ENCODE measurements at places on chromosomes 3 and 15.

DNA sequence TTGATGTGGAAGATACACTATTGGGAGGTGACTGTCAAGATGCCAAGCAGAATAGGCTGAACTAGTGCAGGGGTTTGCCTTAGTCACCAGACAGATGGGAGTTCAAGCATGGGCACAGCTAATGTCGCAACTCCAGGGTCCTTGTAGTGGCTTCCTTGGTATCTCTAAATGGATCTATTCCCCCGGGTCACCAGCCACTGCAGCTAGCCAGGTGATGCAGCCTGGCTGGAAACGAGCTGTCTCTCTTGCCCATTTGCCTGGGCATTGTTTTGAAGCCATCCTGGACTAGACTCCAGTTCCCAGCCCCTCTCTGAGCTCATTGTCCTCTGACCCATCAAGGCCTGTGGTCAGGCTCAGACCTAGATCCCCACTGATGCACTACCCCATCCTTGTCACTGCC, 8.4 kb upstream of the CPEB1 start:
- no peak for DNase-seq

GRCh38 chr15:84879088-84879780, 5.2 kb upstream of the SLC28A1 start:
- no peak for DNase-seq

DNA sequence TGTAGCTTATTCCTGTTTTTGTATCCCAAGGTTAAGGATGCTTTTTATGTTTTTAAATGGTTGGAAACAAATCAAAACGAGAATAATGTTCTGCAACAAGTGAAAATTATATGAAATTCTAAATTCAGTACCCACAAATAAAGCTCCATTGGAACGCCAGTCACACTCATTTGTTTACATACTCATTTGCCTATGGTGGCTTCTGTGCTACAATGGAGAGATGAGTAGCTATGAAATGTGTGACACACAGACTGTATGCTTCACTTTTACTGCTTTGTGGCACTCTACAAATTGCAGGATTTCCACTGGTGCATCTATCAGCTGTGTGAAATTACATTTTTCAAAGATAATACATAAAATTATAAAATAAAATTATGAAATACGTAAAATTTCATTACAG, 112.2 kb upstream of the TSPAN3 start:
- no peak for DNase-seq

DNA sequence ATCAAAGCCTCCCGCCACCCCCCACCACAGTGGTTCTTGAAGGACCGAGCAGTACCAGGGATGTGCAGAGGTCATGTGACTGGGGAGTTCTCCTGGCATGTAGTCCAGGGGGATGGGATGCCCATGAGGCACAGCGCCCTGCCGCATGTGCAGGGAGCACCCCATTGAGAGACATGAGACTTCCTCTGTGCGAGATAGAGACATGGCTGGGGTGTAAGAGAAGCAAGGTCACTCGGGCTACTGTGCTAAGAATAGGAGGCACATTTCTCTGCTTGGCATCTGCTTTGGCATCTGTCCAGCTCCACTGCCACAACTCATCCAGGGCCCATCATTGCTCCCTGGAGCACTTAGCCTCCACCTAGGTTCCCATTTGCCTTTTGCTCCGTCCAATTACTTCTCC, 2.4 kb upstream of the CYP1A1 start:
- DNase-seq = no peak

DNA sequence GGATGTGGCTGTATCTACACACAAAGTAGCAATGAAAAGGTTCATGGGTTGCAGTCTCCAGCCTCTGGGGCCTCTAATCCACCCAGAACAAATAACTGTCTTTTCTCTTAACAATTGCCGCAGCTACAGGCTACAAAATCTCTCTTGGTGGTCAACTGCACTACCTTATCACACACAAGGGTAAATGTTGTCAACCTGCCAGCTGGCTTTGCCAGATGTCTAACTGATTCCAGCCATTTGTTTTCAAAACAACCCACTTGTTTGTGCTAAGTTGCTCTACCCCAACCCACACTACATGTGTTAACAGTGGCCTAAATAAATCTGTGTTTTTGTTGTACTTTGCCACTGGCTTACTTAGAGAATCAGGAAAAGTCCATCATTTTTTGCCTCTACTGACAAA, 447.3 kb downstream of the TAFA4 start:
- no peak for DNase-seq

- no peak for DNase-seq
These were observed 259.1 kb downstream of the OPA1 start for GRCh38 chr3:193851941-193852674.

DNA sequence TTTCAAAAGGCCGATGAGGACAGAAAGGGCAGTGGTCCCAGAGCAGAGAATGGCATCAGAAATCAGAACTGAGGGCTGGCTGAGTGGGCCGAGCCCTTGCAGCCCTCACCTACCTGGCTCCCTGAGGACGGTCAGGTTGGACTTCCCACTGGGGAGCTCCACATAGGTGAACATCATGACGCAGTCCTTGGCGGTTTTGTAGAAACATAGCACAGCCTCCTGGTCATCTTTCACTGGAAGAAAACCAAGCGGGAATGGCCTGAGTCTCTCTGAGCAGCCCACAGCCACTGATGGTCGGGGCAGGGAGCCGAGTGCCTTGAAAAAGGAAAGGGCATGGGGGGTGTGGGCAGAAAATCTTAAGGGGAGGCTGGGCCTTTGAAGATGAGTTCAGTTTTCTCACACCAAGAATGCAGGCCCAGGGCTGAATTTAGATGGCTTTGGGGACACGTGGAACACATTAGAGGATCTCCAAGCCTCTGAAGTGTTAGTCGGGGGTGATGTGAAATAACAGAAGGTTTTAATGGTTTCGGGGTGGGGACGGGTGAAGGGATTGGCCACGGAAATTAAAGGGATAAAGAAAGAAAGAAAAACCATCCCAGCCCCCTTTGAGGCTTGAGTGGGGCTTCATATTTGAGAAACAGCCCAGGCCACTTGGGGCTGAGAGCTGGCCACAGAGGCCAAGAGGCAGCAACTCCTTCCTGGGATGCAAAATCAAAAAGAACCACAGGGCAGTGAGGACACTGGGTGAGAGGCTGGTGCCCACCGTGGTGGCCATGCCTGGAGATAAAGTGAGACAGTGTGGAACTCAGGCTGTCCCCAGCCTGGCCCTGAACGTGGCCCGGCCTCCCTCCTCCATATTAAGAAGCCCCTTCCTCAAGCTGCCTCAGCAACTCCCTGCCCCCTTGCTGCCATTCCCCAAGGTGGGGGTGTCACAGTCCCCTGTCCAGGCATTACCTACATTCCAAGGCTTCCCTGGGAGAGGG, 36.2 kb downstream of the UMPS start:
- no peak for DNase-seq

DNA sequence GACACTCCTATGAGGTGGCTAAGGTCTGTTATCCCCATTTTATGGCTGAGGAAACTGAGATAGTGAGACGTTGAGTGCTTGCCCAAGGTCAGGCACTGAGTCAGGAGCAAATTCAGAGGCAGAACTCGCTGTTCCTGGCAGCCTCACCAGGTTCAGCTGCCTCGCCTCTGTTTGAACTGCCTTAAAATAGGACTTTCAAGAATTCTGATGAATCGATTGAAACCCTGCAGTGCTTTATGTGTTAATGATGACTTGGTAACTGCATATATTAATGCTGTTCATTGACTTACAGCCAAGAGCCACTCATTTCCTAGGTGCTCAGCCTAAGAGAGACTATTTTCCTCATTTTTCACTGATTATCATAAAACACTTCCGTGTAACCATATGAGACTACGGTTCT, 79.5 kb upstream of the BHLHE40 start:
- DNase-seq = no peak

DNA sequence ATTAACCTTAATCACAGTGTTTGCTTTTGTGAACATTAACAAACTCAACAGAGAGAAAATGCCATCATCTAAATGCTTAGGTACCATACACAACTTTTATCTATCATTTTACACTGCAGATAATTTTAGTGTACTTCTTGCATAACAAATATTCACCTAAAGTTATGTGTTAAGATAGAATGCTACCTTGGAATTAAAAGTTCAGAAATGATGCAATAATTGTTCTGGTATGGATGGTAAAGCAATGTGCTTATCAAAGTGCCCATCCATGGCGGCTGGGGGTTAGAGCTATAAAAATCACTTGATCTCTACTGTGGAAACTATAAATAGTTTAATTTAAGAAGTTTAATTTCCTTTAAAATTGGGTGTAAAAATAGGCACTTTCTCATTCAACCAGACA, 28.7 kb downstream of the SATB1 start:
- DNase-seq = no peak

- peak; percentile 5 for DNase-seq
These were observed 60.8 kb upstream of the ARHGEF3 start for GRCh38 chr3:56862352-56863062.

GRCh38 chr3:53109891-53110771, 20.1 kb downstream of the RFT1 start:
- no peak for DNase-seq

- DNase-seq = no peak
These were observed 19.7 kb downstream of the MGLL start for GRCh38 chr3:127802606-127803005.

GRCh38 chr15:90497376-90497775, 32.3 kb upstream of the CRTC3 start:
- DNase-seq = no peak

GRCh38 chr3:186534113-186534669, 10.0 kb downstream of the CRYGS start:
- no peak for DNase-seq

- no peak for DNase-seq
These were observed 263.9 kb upstream of the TGFBR2 start for GRCh38 chr3:30342318-30343060.

DNA sequence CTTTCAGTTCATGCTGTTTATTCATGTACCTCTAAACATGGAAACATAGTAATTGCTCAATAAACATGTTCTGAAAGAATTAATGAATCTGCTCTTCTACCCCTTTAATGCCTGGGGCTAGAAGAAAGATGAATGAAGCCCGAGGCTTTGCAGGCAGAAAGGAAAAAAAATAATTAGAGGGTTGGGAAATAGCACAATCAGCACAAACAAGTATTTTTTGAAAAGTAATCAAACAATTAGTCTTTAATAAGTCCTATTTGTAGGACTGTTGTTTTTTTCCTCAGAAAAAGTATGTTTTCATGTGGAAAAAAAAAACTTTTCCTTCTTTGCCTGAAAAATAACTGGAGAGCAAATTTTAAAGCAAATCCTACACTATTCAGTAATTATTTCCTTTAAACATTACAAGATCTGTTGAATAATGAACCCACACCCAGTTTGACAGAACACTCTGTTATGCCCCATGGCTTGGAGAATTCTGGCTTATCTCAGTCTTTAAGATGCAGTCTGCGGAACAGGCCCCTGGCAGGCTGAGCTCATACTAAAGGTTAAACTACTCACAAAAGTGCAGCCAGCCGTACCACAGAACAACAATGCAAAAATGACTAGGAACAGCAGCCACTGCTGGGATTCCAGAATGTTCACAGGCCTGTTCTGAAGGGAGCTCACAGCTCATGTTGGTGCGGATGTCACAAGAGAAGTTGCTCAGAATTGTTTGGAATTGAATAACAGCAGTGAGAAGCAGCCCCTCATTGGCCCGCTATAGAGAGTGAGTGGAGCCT, 79.2 kb downstream of the ABI3BP start:
- DNase-seq = no peak

GRCh38 chr15:61479613-61480012, 250.5 kb upstream of the RORA start:
- DNase-seq = no peak

- no peak for DNase-seq
These were observed 120.5 kb downstream of the LRIG1 start for GRCh38 chr3:66380200-66380932.

GRCh38 chr3:148998715-148999423, 7.5 kb downstream of the GYG1 start:
- DNase-seq = no peak

DNA sequence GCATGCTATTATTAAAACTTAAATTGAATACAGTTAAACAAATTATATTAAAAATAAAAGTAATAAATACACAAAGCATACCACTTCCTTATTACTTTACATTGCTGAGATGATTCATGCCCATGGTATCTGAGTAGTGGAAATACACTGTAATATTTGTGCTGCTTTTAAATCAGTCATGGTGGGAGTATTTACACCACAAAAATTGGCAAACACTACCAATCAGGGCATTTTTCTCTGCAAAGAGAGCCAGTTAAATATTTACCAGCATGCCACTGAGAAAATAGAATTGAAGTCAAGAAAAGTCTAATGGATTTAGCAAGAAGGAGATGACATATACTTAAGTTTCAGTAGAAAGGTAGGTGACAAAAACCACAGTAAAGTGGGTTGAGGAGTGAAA, 19.6 kb downstream of the PPARG start:
- no peak for DNase-seq

DNA sequence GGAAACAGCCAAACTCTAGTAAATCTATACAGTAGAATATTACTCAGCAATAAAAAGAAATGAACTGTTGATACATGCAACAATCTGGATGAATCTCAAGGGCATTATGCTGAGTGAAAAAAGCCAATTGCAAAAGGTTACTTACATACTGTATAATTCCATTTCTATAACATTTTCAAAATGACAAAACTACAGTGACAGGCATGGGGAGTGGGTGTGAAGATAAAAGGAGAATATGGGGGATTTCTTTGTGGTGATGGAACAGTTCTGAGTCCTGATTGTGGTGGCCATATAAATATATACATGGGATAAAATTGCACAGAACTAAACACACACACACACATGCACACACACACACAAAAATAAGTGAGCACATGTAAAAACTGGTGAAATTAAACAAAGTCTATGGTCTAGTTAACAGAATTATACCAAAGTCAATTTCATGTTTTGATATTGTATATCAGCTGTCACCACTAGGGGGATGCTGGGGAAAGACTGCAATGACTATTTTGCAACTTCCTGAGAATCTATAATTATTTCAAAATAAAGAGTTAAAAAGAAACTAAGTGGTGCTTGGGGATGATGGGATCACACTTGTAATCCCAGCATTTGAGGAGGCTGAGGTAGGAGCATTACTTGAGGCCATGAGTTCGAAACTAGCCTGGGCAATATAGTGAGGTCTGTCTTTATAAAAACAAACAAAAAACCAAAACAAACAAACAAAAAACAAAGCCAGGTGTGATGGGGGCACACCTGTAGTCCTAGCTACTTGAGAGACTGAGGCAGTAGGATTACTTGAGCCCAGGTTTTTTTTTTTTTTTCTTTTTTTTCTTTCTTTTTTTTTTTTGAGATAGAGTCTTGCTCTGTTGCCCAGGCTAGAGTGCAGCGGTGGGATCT, 66.0 kb downstream of the SPTSSB start:
- no peak for DNase-seq

- DNase-seq = no peak
These were observed 561 bp upstream of the CPLX3 start for GRCh38 chr15:74825866-74826265.

DNA sequence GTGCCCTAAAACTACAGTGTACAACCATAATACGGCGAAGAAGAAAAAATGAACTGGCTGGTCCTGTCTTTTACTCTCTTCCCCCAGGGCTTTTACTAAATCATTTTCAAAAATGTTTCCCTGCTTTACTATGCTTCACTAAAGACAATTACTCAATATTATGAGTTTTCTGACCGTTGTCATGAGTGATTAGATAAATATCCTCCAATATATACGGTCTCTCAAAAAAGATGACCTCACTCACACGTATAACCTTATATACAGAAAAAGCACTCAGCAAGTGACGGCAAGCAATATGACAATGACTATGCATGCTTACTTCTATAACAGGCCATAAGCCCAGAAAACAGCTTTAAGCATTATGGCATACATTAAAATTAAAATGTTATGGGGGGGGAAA, 60.5 kb downstream of the TBL1XR1 start:
- DNase-seq = no peak

GRCh38 chr3:22526266-22526837, 676.8 kb upstream of the UBE2E2 start:
- no peak for DNase-seq

- DNase-seq = no peak
These were observed 60.7 kb downstream of the UBE2E2 start for GRCh38 chr3:23263796-23264195.

Measured in anterior cingulate cortex (tissue), 58 donors.